Peyer's patch (tissue), 4 donors: ENCODE measurements at places on chromosomes 7 and 10. TPM values are rescaled to one million over a fixed set of nuclear protein-coding genes. Genes with fewer than 3 reads are reported as not detected.

The AS3MT gene
- total RNA-seq: 5.8 TPM

GRCh38 chr10:130652964-130653578 lies 516.9 kb downstream of the GLRX3 start:
- no peak for DNase-seq

DNA sequence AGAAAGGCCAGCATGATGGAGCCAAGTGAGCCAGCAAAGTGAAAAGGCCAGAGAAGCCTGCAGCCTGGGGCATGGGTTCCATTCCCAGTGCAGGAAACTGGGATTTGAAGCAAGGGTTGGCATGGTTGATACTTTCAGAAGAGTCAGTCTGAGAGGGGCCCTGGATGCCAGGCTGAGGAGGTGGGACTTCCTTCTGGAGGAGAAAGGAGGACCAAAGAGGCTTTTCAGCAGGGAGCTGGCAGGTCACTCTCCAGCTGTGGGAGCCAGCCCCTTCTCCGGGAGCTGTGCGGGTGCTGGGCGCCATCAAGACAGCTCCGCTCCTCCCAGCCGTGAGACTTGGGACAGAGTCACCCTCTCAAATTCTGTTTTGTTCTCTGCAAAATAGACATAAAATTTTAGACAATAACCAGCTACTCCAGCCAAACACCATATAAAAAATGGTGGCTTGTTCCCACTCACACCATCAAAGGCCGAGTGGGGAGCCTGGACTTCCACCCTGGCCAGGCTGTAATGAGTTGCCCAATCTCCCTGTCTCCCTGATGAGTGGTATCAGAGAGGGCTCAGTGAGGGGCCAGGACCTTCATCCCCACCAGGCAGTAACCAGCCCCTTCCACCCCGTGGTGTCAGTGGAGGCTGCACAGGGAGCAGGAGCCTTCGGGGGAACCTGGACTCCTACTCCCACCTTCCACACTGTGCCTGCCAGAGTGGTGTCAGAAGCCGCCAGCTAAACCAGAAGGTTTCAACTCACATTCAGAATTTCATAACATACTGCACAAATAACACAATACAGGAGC lies 133.6 kb upstream of the RET start:
- DNase-seq: no peak

- DNase-seq: no peak
These were observed 46.8 kb downstream of the IKZF1 start for GRCh38 chr7:50351267-50351666.

DNA sequence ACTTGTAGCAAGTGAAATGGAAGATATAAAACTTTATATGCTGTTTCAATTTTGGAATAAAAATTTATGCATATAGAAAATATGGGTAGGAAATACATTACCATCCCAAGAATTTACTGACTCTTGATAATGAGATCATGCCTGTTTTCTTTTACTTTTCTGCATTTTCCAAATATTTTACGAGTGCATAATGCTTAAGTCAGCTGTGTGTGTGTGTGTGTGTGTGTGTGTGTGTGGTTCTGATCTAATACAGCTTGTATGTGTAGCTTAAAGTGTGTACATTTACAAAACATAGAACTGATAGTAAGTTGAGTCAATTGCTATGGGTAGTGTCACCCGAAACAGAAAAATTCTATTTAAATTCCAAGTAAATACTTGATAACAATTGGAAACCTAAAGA lies 315.9 kb upstream of the LRRN3 start:
- no peak for DNase-seq

The CPA4 gene
- total RNA-seq: not detected

DNA sequence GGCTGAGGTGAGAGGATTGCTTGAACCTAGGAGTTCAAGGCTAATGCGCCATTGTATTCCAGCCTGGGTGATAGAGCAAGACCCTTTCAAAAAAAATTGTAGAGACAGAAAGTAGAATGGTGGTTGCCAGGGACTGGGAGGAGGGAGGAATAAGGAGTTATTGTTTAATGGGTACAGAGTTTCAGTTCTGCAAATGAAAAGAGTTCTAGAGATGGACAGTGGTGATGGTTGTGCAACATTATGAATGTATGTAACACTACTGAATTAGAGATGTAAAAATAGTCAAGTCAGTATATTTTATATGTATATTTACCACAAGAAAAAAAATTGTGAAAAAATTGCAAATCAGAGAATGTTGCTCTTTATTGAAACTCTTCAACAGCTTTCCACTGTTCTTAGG lies 266.5 kb upstream of the NPY start:
- DNase-seq: no peak

- DNase-seq: no peak
These were observed 76.5 kb downstream of the ELFN1 start for GRCh38 chr7:1746491-1746975.

DNA sequence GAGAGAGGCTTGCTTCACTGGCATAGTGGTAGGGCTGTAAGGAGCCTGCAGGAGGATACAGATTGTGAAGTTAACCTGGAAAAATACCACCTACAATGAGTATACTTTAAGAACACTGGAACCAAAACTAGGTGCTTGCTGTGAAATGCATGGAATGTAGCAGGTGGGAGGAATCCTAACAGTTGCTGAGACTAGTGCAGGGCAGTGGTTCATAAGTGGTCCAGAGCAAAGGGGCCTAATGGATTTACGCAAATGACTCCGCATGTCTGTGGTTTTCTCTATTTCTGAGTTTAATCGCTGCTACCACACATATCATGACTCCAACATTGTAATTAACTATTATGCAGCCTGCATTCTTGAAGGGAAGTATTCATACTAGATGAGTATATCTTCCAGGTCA lies 218.4 kb downstream of the CHRM2 start:
- no peak for DNase-seq

DNA sequence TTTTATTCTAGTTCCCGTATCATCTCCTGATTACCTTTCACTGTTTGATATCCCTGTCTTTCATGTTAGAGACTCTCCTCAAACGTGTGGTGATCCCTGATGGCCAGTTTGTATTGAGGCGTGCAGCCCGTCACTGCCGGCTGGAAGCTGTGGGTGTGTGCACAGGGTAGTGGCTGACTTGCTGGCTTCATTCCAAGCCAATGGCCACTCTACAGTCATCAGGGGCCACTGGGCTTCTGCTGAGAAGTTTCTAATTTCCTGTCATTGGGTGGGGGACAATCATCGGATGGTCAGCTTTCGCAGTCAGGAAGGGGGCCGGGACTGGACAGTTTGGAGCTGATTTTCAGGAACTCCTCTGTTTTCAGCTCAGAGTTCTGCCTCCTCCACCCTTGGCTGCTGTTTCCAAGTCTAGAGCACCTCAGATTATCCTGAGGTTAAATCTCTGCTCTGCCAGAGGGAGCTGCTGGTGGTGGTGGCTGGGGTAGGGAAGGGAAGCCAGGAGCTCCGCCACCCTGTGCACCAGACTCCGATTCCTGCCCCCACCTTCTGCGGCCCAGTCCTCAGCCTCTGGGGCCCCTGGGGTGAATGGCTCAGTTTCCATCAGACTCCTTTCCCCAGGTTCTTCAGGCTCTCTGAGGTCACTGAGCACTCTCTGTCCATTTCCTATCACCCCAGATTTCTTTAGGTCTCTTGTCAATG lies 34.9 kb downstream of the BAIAP2L1 start:
- no peak for DNase-seq

GRCh38 chr10:27258838-27259812 lies 18.5 kb upstream of the ACBD5 start:
- peak; percentile 60 for DNase-seq

DNA sequence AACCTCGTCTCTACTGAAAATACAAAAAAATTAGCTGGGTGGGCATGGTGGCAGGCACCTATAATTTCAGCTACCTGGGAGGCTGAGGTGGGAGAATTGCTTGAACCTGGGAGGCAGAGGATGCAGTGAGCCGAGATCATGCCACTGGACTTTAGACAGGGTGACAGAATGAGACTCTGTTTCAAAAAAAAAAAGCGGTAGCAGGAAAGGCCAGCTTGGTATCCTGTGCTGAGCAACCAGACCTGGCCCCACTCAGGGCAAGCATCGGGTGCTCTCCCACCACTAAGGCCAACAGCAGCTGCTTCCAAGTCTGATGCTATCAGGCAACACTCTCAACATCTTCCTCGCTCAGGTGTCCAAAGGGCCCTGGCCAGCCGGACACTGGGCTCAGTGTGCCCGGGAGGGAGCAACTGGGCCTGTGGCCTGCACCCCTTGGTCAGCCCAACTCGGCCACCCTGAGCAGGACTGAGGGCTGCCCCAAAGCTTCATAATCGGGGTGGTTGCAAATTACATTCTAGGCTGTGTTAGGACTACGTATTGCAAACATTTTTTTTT lies 44.3 kb upstream of the MSMB start:
- DNase-seq: no peak
